ENCODE measurements at places on chromosomes 3 and 15. TPM values are rescaled to one million over a fixed set of nuclear protein-coding genes. Genes with fewer than 3 reads are reported as not detected.

GRCh38 chr3:119084371-119085069 lies 49.9 kb upstream of the IGSF11 start:
- peak; percentile 16 for DNase-seq

DNA sequence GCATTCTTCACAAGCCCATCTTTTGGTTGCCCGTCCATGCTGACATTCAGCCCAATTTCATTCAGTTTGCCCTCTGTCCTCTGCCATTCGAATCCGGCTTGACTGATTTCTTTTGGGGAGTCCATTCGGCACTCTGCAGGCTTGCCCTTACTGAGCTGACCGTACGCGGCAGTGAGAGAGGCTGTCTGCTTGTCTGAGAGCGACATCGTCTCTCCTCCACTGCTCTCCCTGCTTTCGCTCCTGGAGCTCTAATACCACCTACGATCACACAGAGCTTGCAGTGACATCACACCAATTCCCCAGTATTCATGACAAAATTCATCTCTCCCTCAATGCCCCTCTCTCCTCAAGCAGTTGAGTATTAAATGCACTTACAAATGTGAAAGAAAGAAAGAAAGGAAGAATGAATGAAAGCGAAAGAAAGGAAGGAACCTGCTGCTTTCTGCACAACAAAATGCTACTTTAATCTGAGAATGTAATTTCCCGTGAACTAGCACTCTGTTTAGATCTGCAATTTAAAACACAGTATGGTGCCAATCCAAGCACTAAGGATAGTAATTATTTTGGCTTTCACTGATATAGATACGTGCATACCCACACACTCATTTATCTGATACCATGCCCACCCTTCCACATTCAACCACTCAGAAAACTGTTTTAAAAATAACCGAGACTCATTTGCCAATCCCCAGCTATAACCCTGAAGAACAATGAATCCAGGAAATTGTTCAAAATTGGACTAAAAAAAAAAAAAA lies 89.5 kb downstream of the DHX30 start:
- no peak for DNase-seq

DNA sequence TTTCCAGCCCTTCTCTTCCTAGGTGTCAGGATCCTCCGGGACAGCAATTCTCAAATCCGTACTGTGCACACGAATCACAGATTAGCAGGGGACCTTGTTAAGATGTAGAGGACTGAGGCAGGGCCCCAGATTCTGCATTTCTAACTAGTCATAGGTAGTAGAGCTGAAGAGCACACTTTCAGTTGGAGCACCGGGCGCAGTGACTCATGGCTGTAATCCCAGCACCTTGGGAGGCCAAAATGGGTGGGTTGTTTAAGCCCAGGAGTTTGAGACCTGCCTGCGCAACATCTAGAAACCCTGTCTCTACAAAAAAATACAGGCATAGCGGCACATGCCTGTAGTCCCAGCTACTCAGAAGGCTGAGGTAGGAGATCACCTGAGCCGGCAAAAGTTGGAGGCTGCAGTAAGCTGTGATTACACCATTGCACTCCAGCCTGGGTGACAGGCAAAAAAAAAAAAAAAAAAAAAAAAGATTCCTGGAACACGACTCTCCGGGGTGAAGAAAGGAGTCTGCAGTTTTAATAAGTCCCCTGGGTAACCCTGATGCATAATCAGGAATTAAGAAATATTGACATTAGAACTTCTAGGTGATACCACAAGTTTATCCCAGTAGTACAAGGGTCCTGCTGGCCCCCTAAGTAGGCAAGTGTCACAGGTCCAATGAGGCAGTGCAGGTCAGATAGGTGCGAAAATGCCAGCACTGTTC lies 21.4 kb upstream of the IGDCC3 start:
- DNase-seq = no peak

- DNase-seq = peak; percentile 78
Observed at GRCh38 chr3:172159962-172160538, 120.7 kb downstream of the FNDC3B start.

DNA sequence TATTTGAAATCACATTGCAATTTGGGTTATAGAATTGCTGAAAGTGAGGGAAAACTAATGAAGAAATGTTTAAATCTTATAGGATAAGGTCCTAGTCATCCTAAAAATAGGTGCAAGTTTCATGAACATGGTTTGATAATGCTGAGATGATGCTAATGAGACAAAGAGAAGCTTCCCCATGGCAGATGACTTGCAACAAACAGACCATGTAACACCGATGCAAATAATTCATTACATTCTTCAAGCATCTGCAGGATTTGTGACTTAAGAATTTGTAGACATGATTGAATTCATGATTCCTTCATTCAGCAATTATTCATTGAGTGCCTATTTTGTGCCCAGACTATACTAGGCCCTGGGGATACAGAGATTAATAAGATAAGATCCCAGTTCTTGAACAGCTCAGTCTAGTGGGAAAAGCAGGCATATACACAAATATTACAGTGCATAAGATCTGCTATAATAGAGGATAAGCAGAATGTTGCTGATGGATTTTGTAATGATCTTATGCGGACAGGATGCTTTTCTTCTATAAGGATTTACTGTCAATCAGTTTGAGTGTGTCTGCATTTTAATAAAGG lies 367.9 kb upstream of the GBE1 start:
- DNase-seq = no peak

DNA sequence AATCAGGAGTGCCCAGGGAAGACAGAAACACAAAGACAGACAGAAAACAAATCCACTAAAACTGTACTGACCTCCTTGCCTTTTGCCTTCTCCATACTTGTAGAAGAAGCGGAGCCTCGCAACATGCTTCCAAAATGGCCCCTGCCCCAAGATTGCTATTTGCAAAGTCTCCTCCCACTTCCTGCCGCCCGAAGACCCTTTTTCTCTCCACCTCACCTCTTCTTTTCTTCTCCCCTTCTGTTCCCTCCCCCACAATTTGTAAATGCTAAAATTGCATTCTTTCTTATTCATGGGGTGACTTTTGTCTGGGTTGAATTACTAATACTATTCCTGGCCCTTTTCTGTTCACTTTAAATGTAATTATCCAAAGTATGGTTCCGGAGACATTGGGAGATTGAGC lies at the start of gene DPPA4:
Gene DPPA4 (minus strand): TSS at position 154 of the 400 bp plus-strand sequence. CDS start 29 bp downstream, at position 125.
- peak; percentile 33 for DNase-seq

DNA sequence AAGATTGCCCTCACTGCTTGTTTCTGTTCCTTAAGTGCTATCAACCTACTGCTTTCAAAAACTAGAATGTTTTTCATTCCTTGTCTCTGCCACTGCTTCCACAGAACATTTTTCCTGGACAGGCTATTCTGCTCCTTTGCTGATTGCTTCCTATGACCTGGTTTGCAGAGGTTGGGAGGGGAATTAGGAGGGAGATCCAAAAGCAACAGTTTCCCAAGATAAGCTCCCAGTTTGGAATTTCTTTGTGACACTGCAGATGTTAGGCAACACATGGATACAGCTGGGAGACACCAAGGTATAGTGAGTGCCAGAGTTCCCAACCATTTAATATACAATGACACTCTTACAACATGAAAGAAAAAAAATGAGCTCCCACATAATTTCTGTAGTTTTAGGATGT lies 1036.5 kb downstream of the ROBO2 start:
- DNase-seq = no peak

DNA sequence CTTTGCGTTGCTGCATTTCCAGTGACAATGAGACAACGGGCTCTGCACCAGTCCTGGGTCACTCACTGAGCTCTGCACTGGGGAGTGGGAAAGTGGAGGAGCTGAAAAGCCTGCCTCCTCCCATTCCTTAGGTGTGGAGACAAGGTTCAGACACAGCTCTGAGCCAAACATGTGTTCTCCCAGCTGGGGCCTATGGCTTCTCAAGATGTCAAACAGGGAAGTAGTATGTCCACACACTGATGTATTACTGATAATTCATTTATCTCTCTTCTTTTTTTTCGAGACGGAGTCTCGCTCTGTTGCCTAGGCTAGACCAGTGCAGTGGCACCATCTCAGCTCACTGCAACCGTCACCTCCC lies 90.2 kb upstream of the SLC4A7 start:
- DNase-seq = no peak

- DNase-seq = peak; percentile 71
Observed at GRCh38 chr3:112640276-112640929, 540 bp downstream of the CCDC80 start.

Gene GATM
- 28.1 TPM for total RNA-seq

DNA sequence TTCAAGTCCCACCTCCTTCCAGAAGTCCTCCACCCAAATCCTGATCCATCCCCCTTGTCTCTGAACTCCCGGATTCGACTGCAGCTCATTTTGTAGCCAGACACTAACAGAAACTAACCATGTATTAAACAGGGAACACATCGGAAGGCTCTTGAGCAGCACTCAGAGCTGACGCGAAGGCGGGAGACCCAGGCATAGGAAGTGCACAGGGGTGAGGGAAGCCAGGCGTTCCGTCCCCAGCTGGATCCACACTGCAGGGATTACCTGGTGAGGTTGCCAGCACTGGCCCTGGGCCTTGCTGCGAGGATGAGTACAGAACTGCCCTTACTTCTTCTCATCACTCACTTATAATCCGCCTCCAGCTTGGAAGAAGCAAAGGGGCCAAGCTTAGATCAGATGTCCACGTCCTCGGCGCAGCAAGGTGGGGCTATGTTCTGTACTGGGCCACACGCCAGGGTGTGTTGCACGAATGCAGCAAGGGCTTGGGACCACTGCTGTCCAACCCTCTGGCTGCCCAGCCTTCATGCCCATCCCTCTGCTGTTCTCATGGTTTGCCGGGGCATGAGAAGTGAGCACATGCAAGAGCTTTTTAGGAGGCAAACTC lies 124.2 kb upstream of the SMAD3 start:
- no peak for DNase-seq

Gene CILP
- total RNA-seq = 0.03 TPM

Gene SLC27A2
- total RNA-seq = 1.3 TPM

Gene IL20RB
- 1.3 TPM for total RNA-seq

GRCh38 chr15:42921342-42921731 lies 759 bp upstream of the TTBK2 start:
- peak; percentile 10 for DNase-seq

GRCh38 chr15:31214158-31214863 lies 112.3 kb upstream of the KLF13 start:
- no peak for DNase-seq

- DNase-seq = no peak
Observed at GRCh38 chr3:172087198-172087597, 47.8 kb downstream of the FNDC3B start.

GRCh38 chr15:38563723-38564519 lies 693 bp downstream of the RASGRP1 start:
- peak; percentile 51 for DNase-seq

DNA sequence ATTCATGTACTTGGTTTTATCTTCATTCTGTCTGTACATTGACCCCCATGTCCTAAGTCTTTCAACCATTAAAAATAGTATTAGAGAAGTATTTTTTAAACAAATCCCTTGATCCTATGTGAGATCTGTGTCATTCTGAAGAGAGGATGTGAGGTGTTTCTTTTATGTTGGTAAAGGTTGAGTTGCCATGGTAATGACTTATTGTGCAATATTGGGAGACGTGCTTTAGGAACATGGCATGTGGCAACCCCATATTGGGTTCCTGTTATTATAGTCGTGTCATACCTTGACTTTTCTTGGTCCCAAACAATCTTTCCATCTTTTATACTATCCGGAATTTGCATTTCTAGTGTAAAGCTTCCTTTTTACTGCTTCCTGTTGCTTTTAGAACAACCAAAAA lies 203.1 kb downstream of the KCNAB1 start:
- DNase-seq = no peak

Gene NR2E3
- not detected for total RNA-seq

Measured in Daoy (cell line).